Thoracic aorta (tissue), 2 donors: ENCODE measurements at places on chromosomes 2 and 18.

- H3K27me3 ChIP-seq = no peaks in the 10 kb centered on the region
- peak overlapping the region; percentile 49 for H3K4me3 ChIP-seq
- peak overlapping the region; percentile 78 for H3K27ac ChIP-seq
- peaks cover 5% of the 10 kb centered on the region for H3K4me1 ChIP-seq
- DNase-seq = peak; percentile 16
Observed at GRCh38 chr2:220076734-220077133, 449.3 kb downstream of the SLC4A3 start.

- peaks cover 27% of the 10 kb centered on the region for H3K4me1 ChIP-seq
- no peak for DNase-seq
- H3K4me3 ChIP-seq = no peak overlapping the region
- H3K27me3 ChIP-seq = no peaks in the 10 kb centered on the region
Observed at GRCh38 chr2:203802342-203803052, 65.1 kb upstream of the CTLA4 start.

GRCh38 chr18:9737006-9737405 is 28.9 kb downstream of the RAB31 start:
- no peaks in the 10 kb centered on the region for H3K36me3 ChIP-seq
- H3K27me3 ChIP-seq = no peaks in the 10 kb centered on the region
- no peak overlapping the region for H3K27ac ChIP-seq
- H3K4me3 ChIP-seq = no peak overlapping the region
- no peak for DNase-seq

GRCh38 chr2:39160982-39161381 is 40.1 kb upstream of the SOS1 start:
- peak overlapping the region; percentile 40 for H3K4me3 ChIP-seq
- H3K27me3 ChIP-seq = no peaks in the 10 kb centered on the region
- no peaks in the 10 kb centered on the region for H3K36me3 ChIP-seq
- DNase-seq = no peak
- peaks cover 50% of the 10 kb centered on the region for H3K4me1 ChIP-seq

DNA sequence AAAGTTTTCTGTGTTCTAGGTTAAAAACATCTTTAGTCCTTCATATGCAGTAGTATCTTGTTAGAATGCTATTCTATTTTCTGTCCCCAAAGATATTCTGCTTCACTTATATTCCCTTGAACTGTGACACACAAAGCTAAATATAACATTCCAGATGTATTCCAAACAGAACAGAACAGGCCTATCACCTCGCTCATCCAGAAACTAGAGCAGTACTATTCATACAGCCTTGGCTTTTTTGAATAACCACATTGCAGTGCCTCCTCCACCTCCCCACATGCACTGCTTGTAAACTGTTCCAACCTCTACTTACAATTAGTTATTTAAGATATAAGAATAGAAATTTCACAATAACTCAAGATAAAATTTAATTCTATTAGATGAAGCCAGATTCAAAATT is 196.8 kb downstream of the EXOC6B start:
- H3K36me3 ChIP-seq = no peaks in the 10 kb centered on the region
- no peak overlapping the region for H3K27ac ChIP-seq
- H3K4me1 ChIP-seq = no peaks in the 10 kb centered on the region
- H3K4me3 ChIP-seq = no peak overlapping the region
- DNase-seq = no peak

GRCh38 chr2:3624059-3624794 is 29.3 kb downstream of the COLEC11 start:
- H3K27ac ChIP-seq = no peak overlapping the region
- no peaks in the 10 kb centered on the region for H3K36me3 ChIP-seq
- no peaks in the 10 kb centered on the region for H3K27me3 ChIP-seq
- H3K4me3 ChIP-seq = no peak overlapping the region
- no peaks in the 10 kb centered on the region for H3K4me1 ChIP-seq

DNA sequence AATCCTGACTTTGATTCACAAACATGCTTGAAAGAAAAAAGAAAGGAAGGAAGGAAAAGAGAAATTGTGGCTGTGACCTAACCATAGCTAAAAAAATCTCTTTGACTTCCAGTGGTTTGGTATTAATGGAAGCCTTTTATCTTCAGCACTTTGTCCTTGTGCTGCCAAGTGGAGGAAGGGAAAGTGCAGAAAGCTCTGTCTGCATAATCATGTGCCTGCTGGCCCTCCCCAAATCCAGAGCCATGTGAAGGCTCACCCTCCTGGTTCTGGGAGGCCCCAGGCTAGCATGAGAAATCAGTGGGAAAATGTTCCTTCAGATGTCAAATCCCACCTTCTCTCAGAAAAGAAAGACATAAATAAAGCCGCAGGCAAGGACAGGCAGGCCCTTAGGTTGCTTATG is 48.3 kb upstream of the BMPR2 start:
- DNase-seq = no peak
- H3K4me3 ChIP-seq = no peak overlapping the region
- H3K36me3 ChIP-seq = peaks cover under 1% of the 10 kb centered on the region

- H3K4me1 ChIP-seq = no peaks in the 10 kb centered on the region
- no peak overlapping the region for H3K27ac ChIP-seq
- no peaks in the 10 kb centered on the region for H3K27me3 ChIP-seq
- H3K36me3 ChIP-seq = no peaks in the 10 kb centered on the region
- DNase-seq = no peak
Observed at GRCh38 chr2:119119076-119119785, 39.3 kb downstream of the C1QL2 start.

GRCh38 chr2:113842919-113843736 is 46.8 kb upstream of the ACTR3 start:
- H3K4me3 ChIP-seq = no peak overlapping the region
- H3K27me3 ChIP-seq = no peaks in the 10 kb centered on the region
- H3K36me3 ChIP-seq = no peaks in the 10 kb centered on the region
- DNase-seq = no peak
- no peaks in the 10 kb centered on the region for H3K4me1 ChIP-seq
- no peak overlapping the region for H3K27ac ChIP-seq

- H3K27me3 ChIP-seq = no peaks in the 10 kb centered on the region
- no peaks in the 10 kb centered on the region for H3K36me3 ChIP-seq
Observed at GRCh38 chr2:117888897-117889296, 74.4 kb downstream of the DDX18 start.

DNA sequence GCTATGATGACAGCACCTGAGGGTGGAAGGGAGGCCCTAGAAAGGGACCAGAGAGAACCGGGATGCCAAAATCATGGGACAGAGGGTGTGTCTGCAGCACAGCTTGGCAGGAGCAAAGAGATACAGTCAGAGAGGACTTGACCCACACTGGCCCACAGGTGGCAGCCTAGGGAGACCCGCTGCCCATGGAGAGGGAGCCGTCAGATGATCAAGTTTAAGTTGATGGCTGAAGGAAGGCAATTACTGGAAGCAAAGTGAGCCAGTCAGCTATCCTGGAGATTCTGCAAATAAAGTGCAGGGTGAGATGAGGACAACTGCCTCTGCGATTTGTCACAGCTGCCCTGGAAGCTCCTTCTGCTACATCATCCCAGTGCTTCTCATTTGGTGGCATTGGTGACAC is 74.0 kb downstream of the CMPK2 start:
- H3K36me3 ChIP-seq = no peaks in the 10 kb centered on the region
- H3K27me3 ChIP-seq = no peaks in the 10 kb centered on the region
- no peak overlapping the region for H3K4me3 ChIP-seq
- DNase-seq = no peak
- H3K27ac ChIP-seq = no peak overlapping the region

- H3K4me1 ChIP-seq = no peaks in the 10 kb centered on the region
- no peaks in the 10 kb centered on the region for H3K36me3 ChIP-seq
- no peak for DNase-seq
- no peak overlapping the region for H3K4me3 ChIP-seq
- H3K27me3 ChIP-seq = no peaks in the 10 kb centered on the region
- no peak overlapping the region for H3K27ac ChIP-seq
Observed at GRCh38 chr2:165594935-165595255, 125.4 kb downstream of the CSRNP3 start.

DNA sequence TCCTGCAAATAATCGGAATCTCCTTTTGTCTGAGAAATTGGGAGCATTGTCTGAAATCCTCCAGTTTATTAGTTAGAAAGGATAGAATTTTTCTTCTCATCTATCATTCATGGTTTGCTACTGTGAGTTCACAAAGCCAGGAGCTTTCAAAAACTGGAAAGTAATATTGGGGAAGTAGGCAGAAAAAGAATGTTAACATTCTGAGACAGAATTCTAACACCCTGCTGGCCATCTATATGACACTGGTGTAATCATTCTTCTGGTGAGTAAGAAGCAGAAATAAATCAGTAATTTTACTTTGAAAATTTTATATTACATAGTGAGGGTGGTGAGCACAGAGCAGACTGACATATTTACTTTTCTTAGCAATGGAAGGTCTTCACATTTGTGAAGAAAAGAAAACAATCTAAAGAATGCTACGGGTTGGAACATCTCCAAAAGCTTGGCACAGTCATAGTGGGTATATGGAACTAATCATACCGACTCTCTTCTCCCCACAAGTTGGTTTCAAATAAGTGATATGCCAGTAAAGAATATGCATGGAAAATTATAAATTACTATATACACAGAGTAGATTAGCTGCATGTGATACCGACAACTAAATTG is 344.9 kb downstream of the LPIN1 start:
- H3K27me3 ChIP-seq = no peaks in the 10 kb centered on the region
- peaks cover 8% of the 10 kb centered on the region for H3K4me1 ChIP-seq
- H3K27ac ChIP-seq = no peak overlapping the region
- DNase-seq = no peak

GRCh38 chr18:26703170-26703930 is 155.0 kb upstream of the KCTD1 start:
- no peaks in the 10 kb centered on the region for H3K36me3 ChIP-seq
- DNase-seq = no peak
- no peak overlapping the region for H3K27ac ChIP-seq

DNA sequence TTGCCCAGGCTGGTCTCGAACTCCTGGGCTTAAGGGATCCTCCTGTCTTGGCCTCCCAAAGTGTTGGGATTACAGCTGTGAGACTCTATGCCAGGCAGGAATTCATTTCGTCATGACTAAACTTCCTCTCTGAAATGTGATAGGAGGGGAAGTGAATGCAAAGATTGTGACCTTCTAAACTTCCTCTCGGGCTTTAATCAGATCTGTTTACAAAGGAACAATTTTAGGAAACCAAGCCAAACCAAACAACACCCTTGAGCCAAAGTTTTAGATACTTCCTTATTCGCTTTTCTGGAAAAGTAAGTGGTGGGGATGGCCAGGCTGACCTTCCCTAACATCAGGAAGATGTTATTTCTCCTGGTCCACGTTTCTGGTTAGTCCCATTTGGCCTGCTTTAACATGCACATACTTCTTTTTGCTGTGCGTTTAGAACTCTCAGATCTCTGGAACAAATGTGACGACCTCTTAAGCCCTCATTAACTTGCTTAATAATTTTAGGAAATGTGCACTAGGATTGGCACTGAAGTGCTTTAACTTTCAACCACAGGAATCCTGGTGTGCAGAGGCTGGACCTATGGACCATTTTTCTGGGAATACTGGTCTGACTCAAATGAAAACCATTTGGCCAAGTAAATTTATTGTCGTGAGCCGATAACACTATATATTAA is 33.2 kb upstream of the YES1 start:
- H3K4me3 ChIP-seq = no peak overlapping the region
- no peaks in the 10 kb centered on the region for H3K36me3 ChIP-seq
- H3K27me3 ChIP-seq = no peaks in the 10 kb centered on the region
- H3K27ac ChIP-seq = no peak overlapping the region
- H3K4me1 ChIP-seq = no peaks in the 10 kb centered on the region
- no peak for DNase-seq

DNA sequence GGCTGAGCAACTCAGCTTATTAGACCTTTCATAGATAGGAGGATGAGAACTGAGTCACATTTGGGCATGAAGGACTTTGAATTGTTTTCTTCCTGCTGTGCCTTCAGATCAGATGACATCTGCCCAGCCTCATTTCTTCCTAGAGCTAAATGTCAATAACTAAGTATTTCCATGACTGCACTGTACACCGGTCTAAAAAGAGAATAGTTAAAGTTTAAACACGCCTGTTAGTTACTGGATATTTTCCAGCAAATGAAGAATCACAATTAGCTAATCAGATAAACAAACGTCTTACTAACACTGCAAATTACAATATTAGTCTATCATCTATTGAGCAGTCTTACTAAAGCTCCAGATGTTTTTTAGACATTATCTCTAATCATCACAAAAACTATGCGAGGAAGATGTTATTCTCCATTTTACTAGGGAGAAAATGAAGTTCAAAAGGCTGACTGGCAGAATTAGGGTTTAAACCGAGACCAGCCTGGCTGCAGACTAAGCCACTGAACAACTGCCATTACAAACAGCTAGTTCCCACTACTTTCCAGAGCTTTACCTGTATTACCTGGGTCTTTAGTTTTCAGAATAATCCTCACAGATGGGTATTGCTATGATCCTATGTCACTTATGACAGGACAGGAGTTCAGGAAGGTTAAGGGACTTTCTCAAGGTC is 69.4 kb upstream of the ZNF397 start:
- no peaks in the 10 kb centered on the region for H3K36me3 ChIP-seq
- H3K4me3 ChIP-seq = no peak overlapping the region
- H3K27me3 ChIP-seq = no peaks in the 10 kb centered on the region
- no peaks in the 10 kb centered on the region for H3K4me1 ChIP-seq
- no peak overlapping the region for H3K27ac ChIP-seq

- H3K27me3 ChIP-seq = no peaks in the 10 kb centered on the region
- H3K4me3 ChIP-seq = no peak overlapping the region
- DNase-seq = no peak
Observed at GRCh38 chr18:22971038-22971437, 37.9 kb downstream of the RBBP8 start.

- H3K4me3 ChIP-seq = no peak overlapping the region
- no peak for DNase-seq
- no peaks in the 10 kb centered on the region for H3K27me3 ChIP-seq
- H3K4me1 ChIP-seq = peaks cover 5% of the 10 kb centered on the region
- H3K36me3 ChIP-seq = no peaks in the 10 kb centered on the region
- H3K27ac ChIP-seq = no peak overlapping the region
Observed at GRCh38 chr2:238483021-238483420, 56.3 kb downstream of the ASB1 start.
